ENCODE measurements at places on chromosomes 16 and 17.

GRCh38 chr17:31321966-31322365 lies 544 bp upstream of the EVI2A start:
- no peak for DNase-seq

DNA sequence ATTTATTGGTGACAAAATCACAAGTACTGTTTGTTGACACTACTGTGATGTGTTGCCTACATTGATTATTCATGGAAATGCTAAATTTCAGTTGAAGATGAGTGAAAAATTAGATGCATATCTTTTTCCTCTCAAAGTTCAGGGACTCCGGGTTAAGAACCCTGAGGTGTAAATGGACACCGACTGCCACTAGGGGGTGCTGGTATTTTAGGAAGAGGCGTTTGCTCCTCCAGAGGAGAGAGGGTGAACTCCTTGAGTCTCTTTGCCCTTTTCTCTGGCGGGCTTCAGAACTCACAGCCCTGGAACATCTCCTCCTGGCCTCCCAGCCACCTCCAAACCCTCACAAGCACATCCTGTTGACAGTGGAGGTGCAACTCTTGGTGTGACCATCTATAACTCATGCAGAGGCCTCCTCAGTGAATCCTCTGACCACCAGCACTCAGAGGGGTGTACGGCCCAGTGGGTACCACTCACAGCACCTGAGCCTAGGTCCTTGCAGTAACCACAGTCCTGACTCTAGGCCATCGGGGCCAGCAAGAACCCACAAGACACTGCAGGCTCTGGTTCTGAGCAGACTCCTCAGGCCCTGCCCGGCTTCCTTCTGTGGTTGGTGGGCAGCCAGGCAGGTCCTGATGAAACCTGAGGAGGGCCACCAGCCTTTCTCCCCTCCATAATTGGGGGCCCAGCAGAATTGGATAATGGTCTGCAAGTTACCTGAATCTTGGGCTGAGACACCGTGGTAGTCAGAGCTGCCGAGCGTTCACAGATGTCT lies 26.2 kb upstream of the PIK3R5 start:
- peak; percentile 70 for DNase-seq

DNA sequence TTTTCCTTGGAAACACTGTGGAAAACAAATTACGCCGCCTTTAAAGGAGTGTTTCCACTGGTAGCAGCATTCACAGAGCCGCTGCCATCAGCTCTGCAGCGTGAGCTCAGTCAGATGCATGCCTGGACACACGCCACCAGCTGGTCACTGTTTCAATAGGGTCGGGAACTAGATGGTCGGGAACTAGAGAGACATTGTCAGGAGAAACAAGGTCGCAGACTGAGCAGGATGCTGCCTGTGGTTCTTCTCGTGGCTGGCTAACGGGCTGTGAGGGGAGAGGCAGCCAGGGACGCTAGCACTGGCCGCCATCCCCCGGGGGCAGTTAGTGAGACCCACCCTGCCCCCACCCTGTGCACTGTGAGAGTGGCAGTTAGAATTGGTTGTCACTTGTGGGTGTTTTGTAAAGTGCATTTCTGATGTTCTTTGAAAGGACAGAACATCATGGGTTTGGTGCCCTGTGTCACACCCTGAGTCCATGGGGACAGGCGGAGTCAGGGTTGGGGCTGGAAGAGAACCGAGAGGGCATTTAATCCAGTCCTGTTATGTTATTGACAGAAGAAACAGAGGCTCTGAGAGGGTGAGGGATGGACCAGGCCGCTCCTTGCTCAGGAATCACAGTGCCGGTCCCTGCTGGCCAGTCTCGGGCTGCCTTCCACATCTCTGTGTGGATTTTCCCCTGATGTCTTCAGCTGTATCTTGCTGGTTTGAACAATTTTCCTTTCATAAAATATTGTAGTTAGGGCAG lies 86.3 kb downstream of the SPECC1 start:
- DNase-seq = no peak

- peak; percentile 45 for DNase-seq
These were observed 54.5 kb downstream of the NDE1 start for GRCh38 chr16:15704545-15704987.

- DNase-seq = peak; percentile 89
These were observed 21.9 kb upstream of the EIF1 start for GRCh38 chr17:41666708-41667279.

- no peak for DNase-seq
These were observed 1175.1 kb upstream of the GOT2 start for GRCh38 chr16:59909262-59909661.

DNA sequence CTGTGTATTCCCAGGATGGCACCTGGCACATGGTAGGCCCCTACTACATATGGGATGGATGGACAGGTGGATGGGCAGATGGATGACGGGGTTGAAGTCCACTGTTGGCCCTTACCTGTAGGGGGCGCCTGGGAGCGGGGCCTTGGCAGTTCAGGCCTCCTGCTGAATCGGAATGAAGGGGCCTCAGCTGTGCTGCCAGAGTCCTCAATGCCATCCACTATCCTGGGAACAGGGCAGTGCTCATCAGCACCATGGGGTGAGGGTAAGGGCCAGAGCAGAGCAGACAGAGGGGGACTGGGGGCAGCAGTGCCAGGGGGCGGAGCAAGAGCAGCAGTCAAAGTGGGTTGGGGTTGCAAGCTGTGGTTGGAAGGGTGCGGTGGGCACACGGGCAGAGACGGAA lies 8.3 kb upstream of the RAB5C start:
- DNase-seq = no peak

DNA sequence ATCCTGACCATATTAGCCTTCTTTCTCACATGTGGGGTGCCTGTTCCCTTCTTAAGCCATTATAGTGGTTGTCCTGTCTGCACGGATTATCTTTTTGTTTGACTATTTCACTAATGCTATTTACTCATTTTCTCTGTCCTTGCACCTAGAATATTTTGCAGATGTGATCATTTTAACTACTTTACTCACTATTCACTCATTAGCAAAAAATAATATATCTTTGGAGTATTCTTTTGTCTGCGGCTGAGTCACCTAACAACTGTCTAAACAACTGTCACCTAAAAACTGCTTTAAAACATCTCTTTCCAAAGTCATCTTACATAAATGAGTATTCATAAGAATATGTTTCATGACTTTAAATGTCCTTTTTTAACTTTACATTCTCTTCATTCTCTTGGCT lies 87.4 kb downstream of the KCNJ2 start:
- no peak for DNase-seq

GRCh38 chr17:81121841-81122733 lies 43.2 kb upstream of the PVALEF start:
- no peak for DNase-seq

GRCh38 chr17:14873996-14874395 lies 391.1 kb downstream of the PMP22 start:
- no peak for DNase-seq

GRCh38 chr16:80274576-80275191 lies 266.1 kb upstream of the DYNLRB2 start:
- DNase-seq = peak; percentile 73

GRCh38 chr17:82909322-82909904 lies 69.6 kb upstream of the ZNF750 start:
- no peak for DNase-seq

GRCh38 chr17:73748508-73748907 lies 104.3 kb upstream of the SDK2 start:
- no peak for DNase-seq

DNA sequence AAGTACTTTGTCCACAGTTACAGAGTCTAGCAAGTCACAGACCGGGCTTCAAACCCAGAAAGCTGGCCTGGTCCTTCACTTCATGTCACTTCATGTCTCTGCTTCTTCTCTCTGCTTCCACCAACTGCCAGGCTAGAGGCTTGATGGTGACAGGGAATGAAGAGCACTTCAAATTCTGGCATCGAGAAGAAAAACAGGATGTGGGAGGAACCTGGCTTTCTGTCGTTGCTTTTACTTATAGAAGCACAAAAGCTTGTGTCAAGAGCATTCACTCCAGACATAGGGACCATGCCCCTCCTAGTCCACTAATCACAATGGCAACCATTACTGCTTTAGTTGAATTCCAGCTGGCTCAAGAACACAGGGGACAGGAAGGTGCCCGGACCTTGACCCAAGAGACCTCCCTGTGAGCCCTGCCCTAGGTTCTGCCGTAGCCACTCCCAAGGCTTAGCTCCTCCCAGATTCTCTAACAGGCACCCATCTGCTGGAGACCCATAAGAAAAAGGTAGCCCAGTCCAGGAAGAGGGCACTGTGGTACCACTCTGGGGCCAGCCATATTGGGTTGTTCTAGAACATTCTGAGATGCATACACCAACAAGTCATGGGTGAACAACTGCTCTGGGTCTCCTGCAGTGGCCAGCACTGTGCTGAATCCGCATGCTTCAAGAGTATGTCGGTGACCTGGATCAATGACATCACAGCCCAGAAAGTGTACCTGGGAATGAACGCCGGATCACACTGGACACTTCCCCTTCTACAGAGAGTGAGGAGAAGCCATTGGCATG lies 181.8 kb downstream of the C16orf95 start:
- DNase-seq = no peak

DNA sequence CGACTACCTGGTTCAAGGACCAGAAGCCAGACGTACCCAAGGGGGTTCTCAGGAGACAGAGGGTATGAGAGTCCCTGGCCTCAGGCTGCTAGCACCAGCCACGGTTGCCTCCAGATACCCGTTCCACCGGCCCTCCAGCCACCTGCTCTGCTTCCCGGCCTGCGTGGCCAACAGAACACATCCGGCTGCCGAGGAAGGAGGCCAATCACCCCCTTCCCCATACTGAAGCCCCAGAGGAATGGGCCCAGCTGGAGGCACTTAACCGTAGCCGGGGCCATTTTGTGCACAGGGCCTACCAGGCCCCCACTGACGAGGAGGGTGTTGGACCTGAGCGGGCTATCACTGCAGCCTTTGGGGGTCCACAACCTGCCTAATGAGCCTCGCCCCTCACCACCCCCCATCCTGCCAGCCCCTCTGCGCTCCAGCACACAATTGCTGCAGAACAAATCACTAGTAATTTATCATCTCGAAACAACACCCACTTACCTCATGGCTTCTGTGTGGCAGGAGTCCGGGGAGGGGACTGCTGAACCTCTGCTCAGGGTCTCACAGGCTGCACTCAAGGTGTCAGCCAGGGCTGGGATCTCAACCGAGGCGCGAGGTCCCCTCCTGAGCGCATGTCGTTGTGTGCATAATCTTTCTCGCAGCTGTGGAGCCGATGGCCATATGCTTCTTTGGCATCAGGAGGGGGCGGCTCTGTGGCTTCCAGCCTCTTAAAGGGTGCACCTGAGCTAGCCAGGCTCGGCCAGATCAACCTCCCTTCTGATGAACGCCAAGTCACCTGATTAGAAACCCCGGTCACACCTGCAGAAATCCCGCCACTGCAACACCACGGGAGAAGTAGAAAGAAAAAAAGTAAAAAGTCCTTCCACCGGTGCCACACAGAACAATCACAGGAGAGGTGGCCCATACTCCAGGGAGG lies 10.1 kb upstream of the KREMEN2 start:
- no peak for DNase-seq

- no peak for DNase-seq
These were observed 12.1 kb upstream of the CBFB start for GRCh38 chr16:67016681-67017420.

- DNase-seq = peak; percentile 85
These were observed 2.3 kb upstream of the BORCS6 start for GRCh38 chr17:8192070-8192815.

GRCh38 chr17:16973760-16974540 lies 2.0 kb upstream of the TNFRSF13B start:
- no peak for DNase-seq

DNA sequence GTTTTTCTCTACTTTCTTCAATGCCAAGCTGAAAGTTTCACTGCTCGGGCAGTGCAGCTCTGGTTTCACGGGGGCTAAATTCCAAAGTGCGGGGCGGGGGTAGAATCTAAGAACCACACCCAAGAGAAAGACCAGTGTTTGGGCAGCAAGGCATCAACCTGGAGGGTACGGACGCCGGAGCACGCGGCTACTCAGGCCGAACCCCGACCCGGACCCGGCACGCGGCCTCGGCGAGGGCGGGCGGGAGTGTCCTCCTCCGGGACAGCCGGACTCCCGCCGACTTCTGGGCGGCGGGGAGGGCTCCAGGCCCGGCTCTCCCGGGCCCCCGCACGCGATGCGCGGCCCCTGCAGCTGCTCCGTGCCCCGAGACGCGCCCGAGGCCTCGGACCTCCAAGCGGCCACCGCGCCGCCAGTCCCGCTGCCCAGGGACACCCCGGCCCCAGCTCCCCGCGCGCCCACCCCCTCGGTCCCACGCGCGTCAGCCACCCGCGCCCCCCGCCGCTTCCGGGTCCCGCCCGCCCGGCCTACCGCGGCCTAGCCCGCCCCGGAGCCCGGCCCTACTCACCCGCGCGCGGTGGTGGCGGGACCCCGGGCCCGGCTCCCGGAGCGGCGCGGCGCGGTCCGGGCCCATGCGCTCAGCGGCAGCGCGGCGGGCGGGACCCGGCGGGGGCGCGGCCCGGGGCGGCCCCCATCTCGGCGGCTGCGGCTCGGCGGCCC lies 561 bp downstream of the AXIN1 start:
- no peak for DNase-seq

- DNase-seq = no peak
These were observed 24.7 kb upstream of the KLHDC4 start for GRCh38 chr16:87790292-87791100.

- DNase-seq = no peak
These were observed 19.7 kb upstream of the RCVRN start for GRCh38 chr17:9924735-9925191.

DNA sequence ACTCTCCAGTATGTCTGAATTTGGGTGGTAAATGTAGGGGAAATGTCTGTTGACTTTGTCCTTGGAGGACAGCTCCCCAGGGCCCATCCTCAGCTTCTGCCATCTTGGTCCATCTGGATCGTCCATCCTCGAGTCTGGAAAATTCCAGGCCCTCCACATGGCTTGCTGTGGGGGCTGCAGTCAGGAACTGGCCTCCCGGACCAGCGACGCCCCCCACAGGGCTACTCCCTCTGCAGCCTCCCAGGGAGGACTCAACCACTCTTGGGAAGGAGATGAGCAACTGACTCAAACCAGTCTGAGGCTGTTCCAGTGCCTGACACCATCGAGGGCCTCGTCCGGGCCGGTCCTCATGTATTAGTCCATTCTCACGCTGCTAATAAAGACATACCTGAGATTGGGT lies 5.5 kb upstream of the ZG16B start:
- DNase-seq = no peak

- no peak for DNase-seq
These were observed 121.9 kb downstream of the DNAH3 start for GRCh38 chr16:21028728-21029127.

DNA sequence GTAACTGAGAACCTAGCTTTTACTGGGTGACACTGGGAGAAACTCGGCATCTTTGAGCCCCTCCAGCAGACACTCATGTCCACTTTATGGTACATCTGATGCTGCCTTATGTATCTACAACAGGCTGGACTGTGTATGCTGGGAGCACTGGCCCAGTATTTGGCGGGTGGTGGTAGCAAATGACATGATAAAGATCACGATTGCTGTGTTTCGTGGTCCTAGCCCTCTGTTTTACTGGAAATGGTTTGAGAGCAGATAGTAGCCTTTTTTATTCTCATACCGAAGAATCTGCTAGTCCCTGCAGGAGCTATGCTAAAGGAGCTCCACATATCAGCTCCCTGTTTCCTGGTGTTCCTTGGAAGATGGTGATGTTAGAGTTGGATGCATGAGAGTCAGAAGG lies 150.3 kb downstream of the CCDC182 start:
- DNase-seq = no peak
